ENCODE measurements at places on chromosomes 11 and 22.
A peak's percentile ranks its signal among the peaks of the same experiment; 100 is the strongest.

DNA sequence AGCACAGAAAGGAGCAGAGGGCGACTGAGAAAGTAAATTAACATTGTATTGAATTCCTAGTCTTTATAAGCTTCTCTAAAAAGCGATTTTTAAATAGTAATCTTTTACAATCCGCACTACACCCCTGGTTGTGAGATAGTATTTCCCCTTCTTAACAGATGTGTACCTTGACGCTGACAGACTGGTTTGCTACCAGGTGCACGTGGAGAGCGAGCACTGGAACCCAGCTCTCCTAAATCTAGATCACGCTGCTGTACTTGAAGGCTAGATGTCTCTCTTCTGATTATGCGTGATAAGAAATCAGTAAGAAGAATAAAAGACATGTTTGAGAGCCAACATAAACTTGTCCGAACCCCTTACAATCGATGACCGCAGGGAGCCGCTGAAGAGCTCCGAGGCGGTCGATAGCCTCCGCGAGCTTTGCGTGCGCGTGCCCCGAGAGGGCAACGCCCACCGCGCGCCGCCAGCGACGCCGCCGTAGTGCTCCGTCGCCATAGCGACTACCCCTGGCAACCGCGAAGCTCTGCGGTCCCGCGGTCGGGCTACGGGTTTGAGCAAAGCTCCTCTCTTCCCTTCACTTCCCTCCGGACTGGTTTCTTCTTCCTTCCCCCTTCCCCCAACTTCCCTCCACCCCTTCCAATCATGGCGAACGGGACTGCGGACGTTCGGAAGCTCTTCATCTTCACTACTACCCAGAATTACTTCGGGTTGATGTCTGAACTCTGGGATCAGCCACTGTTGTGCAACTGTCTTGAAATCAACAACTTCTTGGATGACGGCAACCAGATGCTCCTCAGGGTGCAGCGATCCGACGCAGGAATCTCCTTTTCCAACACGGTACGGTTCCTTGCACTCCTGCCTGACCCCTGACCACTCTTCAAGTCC, at the start of gene DYNC2H1:
Gene DYNC2H1, plus strand, starts transcription at position 494 of the 885 bp plus-strand sequence. Its CDS starts 149 bp downstream, at position 643.
- peak; percentile 86 for DNase-seq

DNA sequence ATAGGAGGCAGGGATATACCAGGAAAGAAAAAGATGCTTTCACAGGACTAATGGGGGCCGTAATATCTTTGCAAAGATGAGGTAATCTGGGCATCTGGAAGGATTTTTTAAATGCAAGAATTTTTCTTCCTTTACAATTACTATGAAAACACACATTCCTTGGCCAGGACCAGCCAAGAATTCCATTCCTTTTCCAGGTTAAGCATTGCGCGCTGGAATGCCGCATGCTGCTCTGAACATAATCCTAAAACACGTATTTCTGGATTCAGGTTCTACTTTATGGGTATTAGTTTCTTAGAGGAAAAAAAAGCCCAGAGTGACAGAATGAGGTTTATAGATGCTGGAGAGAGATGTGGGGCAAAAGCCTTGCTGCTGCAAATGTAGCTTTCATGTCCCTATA, 99.4 kb upstream of the SORL1-AS1 start:
- DNase-seq = no peak

DNA sequence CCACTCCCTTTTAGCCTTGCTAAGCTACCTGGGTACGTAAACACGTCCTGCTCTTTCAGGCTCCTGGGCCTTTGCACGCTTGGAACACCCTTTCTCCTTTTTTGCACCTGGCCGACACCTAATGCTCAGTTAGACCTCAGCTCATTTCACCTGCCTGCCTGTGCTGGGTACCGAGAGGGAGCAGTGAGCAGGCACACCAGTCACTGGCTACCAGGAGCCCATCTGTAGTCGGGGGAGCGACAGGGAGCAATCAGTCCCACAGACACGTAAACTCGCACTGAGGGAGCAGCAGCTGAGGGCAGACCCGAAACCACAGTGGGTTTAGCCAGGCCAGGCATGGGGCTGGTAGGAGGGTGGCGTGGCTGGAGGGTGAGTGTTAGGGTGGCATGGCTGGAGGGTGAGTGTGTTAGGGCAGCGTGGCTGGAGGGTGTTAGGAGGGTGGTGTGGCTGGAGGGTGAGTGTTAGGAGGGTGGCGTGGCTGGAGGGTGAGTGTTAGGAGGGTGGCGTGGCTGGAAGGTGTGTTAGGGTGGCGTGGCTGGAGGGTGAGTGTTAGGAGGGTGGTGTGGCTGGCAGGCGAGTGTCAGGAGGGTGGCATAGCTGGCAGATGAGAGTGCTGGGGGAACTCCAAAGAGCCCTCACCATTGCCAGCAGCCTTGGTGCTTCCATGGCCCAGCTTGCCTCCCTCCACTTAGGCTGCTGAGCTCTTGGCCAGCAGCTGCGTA, 6.4 kb upstream of the GTSE1 start:
- DNase-seq = no peak

GRCh38 chr11:44680982-44681597, 45.7 kb upstream of the TSPAN18 start:
- no peak for DNase-seq

DNA sequence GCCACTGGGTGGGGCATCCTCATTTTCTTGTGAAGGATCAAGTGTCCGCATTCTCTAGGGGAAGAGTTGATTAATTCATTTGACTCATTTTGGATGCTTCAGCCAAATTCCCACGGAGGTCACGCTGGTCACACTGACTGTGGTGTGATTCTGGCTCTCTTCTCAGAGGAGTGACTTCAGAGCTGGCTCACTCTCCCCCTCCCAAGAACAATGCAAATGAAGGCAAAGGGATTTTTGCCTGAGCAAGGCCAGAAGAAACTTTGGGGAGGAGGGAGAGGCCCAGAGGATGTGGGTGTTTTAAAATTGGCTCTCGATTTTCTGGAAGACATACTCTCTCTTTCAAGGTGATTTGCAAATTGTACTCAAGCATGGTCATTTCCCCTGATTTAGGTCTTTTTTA, 51.1 kb upstream of the LMO2 start:
- no peak for DNase-seq

- DNase-seq = no peak
These were observed 57.6 kb downstream of the TSPAN18 start for GRCh38 chr11:44784436-44784760.

DNA sequence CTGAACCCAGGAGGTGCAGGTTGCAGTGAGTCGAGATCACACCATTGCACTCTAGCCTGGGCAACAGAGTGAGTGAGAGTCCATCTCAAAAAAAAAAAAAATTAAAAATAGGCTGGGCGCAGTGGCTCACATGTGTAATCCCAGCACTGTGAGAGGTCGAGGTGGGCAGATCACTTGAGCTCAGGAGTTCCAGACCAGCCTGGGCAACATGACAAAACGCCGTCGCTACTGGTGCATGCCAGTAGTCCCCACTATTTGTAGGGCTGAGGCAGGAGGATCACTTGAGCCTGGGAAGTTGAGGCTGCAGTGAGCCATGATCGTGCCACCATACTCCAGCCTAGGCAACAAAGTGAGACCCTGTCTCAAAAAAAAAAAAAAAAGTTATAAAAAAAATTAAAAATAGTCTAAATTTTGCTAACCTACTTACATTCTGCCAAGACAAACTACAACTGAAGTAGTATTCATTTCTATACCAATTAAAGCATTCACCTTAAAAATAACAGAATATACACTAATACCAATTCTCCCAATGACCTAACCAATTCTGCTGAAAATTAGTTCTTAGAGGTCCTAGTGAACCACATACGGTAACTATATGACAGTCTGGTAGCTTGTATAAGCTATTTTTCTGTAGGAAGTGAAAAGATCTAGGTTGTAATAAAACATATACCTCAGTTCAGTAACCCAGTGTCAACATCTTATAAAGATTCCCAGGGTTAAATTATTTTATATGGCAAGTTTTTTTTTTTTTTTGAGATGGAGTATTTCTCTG, 7.1 kb downstream of the DDX6 start:
- DNase-seq = no peak

DNA sequence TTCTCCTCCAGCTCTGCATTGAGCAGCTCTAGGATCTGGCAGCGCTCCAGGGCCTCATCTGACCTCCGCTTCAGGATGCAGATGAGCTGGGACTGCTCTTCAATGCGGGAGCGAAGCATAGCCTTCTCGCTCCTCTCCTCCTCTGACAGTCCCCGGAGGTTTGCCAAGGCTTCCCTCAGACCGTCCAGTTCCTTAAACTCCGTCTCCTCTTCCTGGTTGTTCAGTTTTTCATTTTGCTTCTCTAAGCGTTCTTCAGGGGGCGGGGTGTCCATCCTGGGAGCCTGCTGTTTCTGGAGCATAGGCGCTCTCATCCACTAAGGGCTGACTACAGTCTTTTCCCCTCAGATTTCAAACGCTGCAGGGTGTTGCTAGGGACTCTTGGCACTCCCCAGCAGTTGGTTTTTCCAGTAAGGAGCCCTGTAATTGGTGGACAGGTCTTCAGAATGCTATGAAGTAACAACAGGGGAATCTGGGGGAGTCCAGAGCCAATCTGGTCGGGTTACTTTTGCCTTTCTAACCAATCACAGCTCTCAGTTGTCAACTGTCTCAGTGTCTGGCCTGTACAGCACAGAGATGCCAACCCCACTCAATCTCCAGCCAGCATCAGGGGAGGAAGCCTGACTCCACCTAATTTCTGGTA, at the start of gene CCDC89:
Gene CCDC89, minus strand, starts transcription at position 376 of the 640 bp plus-strand sequence. Its CDS starts 65 bp downstream, at position 311.
- DNase-seq = peak; percentile 66

All from right renal cortex interstitium (tissue), 3 donors.